Natural killer cell treated with Interleukin-12 subunit alpha and Interleukin-12 subunit beta and Interleukin-15 and Interleukin-18, amount 100 ng/mL, for 72 hours (primary cell): ENCODE measurements at places on chromosomes 2 and 18.

DNA sequence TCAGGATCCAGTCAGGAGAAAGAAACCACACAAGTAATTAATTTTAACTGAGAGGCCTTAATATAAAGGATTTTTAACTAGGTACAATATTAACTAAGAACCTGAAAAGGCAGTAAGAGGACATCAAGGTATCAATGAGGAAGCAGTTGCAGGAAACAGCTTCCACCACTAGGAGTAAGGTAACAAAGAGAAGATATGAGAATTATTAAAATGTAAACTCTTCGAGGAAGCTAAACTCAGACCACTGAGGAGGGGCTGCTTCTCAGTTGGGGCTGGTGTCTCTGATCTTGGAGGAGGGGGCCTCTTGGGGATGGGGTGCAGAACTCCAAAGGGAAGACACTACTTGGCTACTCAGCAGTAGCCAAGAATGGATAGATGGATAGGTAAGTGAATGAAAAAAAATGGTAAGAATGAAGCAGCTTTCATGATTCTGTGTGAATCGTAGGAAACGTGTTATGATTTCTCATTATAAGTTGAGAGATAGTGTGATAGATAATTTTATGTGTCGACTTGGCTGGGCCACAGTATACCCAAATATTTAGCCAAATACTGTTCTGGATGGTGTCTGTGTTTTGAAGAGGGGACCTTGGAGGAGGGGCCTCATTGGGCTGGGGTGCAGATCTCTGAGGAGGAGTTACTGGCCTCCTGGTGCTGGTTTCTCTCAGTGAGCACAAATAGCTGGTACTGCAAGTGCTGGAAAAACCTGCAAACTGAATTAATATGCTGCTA is 547.7 kb upstream of the LRRTM1 start:
- no peak for DNase-seq

- DNase-seq, result no peak
Observed at GRCh38 chr2:98382086-98382485, 35.8 kb downstream of the CNGA3 start.

DNA sequence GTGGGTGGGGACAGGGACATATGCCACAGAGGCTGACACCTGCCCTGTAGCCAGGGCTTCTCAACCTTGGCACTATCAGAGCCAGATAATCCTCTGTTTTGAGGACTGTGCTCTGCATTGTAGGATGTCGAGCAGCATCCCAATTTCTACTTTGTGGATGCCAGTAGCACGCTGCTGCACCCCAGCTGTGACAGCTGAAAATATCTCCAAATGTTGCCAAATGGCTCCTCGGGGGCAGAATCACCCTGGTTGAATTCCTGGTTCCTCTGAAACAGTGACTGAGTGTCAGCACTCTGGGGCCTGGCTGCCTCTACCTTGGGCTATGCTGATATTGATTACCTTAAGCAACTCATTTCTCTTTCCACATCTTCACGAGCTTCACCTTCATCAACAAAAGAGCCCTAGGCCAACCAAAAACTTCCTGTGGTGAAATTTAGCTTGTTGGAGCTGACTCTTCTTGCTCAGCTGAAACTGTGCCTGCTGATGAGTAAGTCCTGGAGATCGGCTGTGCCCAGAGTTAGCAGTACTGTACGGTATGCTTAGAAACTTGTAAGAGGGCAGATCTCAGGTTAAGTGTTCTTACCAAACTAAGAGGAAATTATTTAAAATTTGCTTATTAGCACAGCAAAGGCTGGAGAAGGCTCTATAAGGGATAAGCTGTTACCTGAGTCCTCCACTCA is 138.1 kb downstream of the SEPTIN10 start:
- no peak for DNase-seq

DNA sequence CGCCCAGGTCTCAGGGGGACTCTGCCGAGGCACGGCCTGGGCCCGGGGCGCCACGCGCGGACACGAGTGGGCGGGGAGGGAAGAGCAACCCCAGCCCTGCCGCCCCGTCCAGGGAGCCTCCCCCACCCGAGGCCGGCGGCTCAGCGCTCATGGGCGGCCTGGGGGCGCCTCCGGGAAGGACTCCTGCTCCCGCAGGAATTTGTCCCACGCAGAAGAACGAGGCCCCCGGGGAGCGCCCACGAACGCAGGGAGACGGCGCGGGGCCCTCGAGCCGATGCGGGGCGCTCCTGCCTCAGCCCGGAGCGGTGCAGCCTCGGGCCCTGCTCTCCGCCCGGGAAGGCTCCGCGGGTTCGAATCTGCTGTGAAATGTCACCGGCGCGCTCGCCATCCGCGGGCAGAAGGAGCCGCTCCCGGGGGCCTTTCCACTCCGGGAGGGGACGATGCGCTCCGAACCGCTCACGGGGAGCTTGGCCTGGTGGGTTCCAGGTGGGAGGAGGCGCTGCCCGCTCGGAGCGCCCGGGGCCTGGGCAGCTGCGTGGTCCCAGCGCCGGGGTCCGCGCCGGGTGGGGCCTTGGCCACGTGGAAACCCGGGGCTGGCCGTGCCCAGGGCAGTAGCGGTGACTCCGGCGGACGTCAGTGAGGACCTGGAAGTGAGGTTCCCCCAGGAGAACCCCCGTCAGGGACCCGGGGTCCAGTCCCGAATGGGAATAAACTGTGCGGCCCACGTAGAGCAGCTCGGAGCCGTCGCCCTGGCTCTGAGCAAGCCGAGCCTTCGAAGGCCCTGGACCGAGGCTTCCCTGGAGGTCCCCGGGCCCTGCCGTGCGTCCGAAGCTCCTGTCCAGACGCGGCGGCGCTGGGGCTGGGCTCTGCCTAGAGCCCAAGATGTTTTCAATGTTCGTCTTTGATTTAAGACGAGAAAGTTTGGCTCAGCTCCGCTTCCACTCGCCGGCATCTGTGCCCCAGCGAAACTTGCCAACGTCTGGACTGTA is 41.4 kb upstream of the CTDP1 start:
- DNase-seq, result no peak

DNA sequence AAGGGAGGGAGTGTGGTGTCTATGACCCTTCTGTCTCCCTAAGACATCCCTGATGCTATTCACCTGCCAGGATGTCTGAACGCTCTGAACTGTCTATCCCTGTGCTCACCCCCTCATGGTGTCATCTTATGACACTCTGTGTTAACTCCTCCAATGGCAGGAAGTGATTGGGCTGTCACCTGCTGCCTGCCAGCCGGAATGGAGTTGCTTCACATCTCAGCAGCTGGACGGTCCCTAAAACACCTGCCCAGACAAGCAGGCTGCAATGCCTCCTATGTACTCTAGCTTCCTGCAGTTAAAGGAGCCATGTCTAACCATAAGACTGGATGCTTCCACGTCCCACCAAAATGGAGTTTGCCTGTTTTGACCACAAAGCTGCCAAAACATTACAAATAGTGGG is 99.9 kb downstream of the CPO start:
- no peak for DNase-seq

DNA sequence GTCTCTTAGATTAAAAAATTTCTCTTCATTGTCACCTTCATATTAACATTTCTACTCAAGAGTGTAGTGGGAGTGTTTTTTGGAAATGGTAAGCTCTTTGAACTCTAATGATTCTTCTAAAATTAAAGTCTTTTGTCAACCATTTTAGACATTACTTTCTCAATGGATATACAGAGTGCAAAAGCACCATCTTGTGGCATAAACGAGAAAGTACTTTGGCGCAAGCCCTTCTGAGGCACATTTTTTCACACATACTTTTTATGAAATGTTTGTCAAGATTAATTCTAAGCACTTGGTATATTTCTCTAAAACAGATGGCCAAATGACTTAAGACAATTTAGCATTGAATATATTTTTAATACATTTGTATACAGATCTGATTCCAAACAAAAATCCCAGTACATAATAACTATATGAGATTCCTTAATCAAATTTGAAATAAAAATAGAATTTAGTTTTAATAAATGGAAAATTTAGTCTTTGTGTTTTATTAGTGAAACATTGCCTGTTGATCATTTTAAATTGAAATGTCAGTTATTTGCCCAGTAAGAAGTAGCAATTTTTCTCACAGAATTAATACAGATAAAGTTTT is 63.3 kb upstream of the GALNT5 start:
- DNase-seq, result no peak

- DNase-seq, result no peak
Observed at GRCh38 chr18:74113711-74114110, 33.9 kb downstream of the FBXO15 start.
